ENCODE measurements at places on chromosomes 16 and 17. TPM values are rescaled to one million over a fixed set of nuclear protein-coding genes. Genes with fewer than 3 reads are reported as not detected.

Gene HBA1
- not detected for total RNA-seq

Gene ATP1B2
- 0.18 TPM for total RNA-seq

Gene TSR3
- total RNA-seq = 38.1 TPM

Gene CACNA1H
- total RNA-seq = 1.9 TPM

Gene MT1H
- not detected for total RNA-seq

Gene GALR2
- total RNA-seq = not detected

Gene HOXB6
- not detected for total RNA-seq

Gene FADS6
- total RNA-seq = not detected

Gene ZPBP2
- not detected for total RNA-seq

Gene GNG13
- not detected for total RNA-seq

All from activated naive CD4-positive, alpha-beta T cell treated with anti-CD3 and anti-CD28 coated beads, Interleukin-2, amount 10 ng/mL, durations not matched to agents 5 hours and 36 hours (primary cell).